Hippocampal formation (tissue), 2 donors: ENCODE measurements at places on chromosomes 11 and 22.

GRCh38 chr11:47917599-47918369 is 62.6 kb upstream of the PTPRJ start:
- DNase-seq: no peak

DNA sequence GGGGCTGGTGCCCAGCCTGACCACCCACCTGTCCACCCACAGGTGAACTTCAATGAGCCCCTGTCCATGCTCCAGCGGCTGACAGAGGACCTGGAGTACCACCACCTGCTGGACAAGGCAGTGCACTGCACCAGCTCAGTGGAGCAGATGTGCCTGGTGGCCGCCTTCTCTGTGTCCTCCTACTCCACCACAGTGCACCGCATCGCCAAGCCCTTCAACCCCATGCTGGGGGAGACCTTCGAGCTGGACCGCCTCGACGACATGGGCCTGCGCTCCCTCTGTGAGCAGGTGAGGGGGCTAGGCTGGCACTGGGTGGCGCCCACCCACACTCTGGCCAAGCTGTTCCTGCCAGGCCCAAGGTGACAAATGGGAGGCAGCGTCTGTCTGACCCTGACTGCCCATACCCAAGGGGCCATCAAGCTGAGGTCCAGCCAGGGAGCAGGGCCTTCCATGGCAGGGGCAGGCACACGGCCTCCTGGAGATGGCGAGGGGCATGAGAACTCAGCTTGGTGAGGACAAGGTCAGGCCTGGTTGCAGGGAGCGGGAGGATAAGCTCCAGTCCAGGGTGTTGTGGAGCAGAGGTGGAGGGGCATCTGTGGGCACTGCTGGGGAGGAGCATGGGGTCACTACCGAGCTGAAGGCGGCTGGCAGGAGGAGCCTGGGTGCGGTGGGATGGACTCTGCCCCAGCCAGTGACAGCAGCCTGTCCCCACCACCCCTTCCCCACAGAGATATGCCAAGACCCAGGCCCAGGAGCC is 77.7 kb downstream of the MORC2 start:
- no peak for DNase-seq

- no peak for DNase-seq
Observed at GRCh38 chr11:30876663-30877396, 290.7 kb upstream of the MPPED2 start.

GRCh38 chr11:8263109-8263768 is 439 bp downstream of the LMO1 start:
- no peak for DNase-seq

DNA sequence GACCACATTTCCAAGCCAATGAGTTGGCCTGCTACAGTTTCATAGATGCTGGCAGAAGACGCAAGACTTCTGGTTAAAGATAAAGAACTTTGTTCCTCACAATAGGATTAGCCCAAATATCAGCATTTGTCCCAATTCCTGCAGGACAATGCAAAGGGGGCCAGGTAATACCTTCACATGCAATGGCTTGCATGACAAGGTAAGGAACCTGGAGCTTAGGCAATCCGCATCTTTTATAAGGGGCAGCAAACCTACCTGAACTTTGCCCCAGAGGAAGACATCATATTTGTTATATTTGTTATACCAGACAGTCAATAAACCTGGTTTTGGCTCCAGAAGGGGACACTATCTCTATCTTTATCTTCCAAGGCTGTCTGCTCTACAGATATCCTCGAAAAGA is 5.3 kb downstream of the P2RY6 start:
- DNase-seq: no peak

GRCh38 chr22:46974077-46974476 is 211.6 kb downstream of the TBC1D22A start:
- DNase-seq: no peak

DNA sequence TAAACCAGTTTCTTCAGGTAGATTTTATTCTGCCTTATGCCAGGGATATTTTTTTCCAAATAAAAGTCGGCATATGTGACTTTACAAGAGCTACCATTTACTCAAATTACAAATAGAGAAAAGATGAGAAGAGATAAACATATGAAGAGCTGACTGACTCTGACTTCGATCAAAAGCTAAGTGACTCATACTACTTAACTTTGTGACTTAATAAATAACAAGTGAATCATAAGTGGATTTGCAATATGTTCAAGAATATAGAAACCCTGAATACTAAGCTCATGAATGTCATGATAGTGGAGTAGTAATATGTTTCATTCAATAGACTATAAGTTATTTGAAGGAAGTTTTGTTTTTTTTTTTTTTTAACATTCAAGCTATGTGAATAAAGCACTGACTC is 130.5 kb upstream of the ANO3 start:
- DNase-seq: no peak

DNA sequence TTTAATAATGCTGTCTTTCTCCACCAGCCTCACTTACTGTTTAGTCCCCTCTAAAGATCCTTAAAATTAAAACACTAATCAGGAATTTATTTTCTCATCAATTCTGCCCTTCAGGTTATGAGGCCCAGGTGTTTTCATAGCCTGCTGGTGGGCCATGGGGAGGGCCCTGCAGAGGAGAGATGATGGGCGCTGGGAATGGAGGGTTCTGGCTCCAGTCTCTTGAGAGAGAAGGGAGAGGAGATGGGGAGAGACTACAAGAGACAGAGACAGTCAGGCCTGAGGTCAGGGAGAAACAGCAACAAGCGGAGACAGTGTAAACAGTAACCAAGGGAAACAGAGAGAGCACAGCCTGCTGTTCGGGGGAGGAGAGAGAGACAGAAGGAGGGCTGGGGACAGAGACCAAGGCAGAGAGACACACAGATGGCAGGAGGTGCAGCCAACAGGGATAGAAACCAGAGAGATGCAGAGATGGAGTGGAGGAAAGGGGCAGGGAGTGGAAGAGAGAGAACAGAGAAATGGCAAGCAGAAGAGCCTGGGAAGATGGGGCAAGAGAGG is 187.3 kb upstream of the SYT13 start:
- no peak for DNase-seq

DNA sequence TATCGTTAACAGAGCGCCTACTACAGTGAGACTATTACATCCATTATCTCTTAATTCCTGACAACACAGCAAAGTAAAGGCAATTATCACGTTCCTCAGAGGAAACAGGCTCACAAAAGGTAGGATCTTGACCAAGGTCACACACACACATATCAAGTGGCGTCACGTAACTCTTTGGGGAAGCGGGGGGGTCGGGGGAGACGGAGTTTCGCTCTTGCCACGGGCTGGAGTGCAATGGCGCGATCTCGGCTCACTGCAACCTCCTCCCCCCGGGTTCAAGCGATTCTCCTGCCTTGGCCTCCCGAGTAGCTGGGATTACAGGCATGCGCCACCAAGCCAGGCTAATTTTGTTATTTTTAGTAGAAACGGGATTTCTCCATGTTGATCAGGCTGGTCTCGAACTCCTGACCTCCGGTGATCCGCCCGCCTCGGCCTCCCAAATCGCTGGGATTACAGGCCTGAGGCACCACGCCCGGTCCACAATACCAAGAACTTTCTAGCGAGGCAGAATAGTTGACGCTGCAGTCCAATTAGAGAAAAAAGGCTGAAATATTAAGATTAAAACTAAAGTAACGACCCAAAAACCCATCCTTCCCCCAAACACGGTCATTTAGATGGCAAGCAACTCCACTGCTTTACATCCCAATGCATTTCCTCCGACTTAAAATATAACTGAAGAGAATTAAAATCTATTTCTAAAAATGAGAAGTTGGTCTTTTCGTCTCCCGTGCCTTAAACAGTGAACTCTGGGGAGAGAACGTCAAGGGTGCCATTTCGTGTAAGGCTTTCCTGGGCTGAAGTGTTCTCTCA is 1.2 kb downstream of the DDX17 start:
- DNase-seq: no peak

- DNase-seq: no peak
Observed at GRCh38 chr11:106745941-106746340, 272.3 kb downstream of the GUCY1A2 start.

DNA sequence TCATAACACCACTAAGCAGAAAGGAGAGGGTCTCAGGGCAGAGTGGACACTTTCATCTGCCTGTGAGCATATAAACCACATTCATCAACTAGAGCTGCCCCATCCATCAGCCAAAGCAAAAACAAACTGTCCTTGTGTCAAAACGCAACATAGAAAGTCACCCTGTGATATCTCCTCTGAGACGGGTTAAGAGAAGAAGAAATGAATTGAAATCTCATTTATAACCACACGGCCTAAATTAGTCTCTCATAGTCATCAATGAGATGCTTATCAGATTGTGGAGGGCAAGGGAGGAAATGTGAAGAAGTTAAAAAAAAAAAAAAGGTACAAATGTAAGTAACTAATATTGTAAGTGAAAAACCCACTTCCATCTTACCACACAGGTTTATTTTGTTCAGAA is 75.7 kb downstream of the SIK3 start:
- no peak for DNase-seq

- no peak for DNase-seq
Observed at GRCh38 chr11:93718057-93718563, 23.2 kb downstream of the TAF1D start.

DNA sequence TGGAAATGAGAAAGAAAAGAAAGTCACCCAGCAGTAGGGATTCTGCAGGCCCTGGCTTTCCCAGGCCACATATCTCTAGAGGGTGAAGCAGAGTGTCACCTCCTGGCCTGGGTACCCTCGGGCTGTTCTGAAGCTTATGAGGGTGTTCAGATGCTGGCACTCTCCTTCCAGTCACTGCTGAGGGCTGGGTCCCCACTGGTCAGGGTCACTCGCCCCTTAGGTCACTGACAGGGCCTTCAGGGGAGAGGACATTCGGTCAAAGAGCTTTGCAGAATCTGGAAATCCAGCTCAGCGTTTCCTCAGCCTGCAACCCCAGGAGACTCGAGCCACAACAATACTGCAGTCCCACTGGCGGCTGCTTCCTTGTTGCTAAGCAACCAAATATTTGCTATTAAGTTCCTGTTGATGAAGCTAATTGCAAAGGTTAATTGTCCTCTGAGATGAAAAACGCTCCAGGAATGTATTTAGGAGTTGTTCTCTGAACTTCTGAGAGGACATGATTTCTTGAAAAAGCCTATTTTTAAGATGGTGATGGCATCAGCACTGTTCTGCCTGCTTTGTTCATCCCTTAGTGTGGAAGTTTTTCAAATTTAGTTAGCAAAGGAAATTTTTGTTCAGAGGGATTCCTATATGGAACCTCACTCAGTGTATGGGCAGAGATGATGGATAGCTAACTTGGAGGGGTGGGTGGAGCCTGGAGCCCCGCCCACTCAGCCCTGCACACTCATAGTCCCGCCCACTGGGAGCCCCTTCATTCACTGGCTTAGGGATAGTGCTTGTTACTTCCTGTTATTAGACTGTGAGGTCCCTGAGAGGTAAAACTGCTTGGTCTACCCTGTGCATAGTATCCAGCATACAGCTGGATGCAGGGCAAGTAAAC is 109.2 kb downstream of the CSNK2A3 start:
- DNase-seq: no peak

GRCh38 chr11:111537336-111537860 is 3.1 kb upstream of the LAYN start:
- DNase-seq: no peak

- DNase-seq: no peak
Observed at GRCh38 chr22:47133061-47133969, 370.9 kb downstream of the TBC1D22A start.

DNA sequence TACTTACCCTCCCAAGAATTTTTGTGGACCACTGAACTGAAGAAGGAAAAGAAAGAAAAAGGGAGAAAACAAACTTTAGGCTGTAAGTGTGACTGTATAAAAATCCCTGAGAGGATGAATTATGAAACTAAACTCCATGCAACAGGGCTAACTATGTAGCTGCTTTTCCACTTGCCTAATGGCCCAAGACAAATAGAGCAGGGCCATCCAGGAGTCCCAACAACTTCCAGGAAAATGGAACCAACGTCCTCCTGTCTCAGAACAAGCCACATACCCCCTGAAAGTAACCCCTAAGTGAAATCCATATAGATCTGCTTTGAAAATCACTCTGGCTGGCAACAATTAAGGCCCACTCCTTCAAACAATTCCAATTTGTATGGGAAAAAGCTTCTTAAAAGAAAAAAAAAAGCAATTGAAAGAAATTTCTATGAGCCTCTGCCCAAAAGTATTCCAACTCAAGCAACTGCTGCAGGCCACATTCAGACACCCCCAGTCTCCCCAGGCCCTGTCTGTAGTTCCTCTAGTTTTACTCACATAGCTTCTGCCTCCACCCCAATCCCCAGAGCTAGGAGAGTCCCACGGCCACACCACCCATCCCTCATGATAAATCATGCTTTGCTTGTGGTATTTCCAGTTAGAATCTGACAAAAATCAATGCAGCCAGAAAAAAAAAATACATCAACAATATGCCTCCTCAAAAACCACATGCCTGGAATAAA is 12.7 kb downstream of the RBFOX2 start:
- DNase-seq: no peak

- no peak for DNase-seq
Observed at GRCh38 chr11:16512899-16513241, 156.5 kb upstream of the SOX6 start.

DNA sequence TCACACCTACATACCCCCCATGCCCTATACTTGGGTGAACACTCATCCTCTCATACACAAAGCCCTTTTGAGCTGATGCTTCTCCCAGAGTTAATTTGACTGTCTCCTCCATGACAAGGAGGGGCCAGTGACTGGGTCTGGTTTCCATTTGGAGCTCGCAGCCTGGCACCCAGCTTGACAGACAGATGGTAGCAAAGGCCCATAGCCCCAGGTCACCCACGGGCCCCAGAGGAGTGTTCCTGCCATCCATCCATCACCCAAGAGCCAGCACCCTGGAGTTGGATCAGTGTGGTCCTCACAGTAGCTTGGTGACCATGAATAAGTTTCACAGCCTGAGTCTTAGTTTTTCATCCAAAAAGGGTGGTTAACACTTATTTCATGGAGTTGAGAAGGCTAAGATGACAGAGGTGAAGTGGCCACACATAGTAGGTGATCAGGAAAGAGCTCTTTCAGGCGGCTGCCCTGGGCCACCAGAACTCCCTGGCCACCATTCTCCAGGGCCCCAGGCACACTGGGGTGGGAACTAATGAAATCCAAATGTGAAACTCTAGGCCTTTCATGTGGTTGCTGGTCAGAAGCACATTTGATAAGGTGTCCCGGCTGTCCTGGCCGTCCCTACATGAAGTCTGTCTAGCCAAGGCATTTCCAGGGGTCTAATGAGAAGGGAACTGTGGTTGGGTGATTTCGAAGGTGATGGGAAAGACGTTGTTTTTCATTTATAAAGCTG is 42.4 kb downstream of the LIF start:
- no peak for DNase-seq

- no peak for DNase-seq
Observed at GRCh38 chr11:34904421-34904955, 11.7 kb downstream of the APIP start.

DNA sequence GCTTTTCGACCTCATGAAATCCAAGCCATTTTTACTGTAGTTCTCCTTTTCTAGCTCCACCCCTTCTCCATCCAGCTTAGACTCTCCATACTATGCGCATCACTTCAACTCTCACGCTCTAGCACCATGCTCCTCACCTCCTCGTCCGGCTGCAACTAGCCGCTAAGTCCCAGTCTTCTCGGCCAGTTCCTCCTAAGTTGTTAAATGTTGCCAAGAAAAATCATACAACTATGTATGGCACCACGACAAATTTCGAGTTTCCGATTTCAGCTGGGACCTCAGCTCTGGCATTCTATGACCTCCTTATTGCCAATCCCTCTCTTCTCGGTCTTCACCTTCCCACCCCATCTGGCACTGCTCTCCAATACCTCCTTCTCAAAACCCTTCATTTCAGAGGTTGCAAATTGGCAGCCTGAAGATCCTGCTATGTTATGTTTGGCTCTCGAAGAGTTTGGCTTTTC is 1.0 kb downstream of the ZNF70 start:
- DNase-seq: no peak
